ENCODE measurements at places on chromosomes 16 and 17.

- DNase-seq: no peak
Measured at GRCh38 chr17:45792437-45792836, 8.3 kb downstream of the CRHR1 start.

GRCh38 chr16:14244196-14245010 lies 173.3 kb downstream of the MRTFB start:
- DNase-seq: no peak

DNA sequence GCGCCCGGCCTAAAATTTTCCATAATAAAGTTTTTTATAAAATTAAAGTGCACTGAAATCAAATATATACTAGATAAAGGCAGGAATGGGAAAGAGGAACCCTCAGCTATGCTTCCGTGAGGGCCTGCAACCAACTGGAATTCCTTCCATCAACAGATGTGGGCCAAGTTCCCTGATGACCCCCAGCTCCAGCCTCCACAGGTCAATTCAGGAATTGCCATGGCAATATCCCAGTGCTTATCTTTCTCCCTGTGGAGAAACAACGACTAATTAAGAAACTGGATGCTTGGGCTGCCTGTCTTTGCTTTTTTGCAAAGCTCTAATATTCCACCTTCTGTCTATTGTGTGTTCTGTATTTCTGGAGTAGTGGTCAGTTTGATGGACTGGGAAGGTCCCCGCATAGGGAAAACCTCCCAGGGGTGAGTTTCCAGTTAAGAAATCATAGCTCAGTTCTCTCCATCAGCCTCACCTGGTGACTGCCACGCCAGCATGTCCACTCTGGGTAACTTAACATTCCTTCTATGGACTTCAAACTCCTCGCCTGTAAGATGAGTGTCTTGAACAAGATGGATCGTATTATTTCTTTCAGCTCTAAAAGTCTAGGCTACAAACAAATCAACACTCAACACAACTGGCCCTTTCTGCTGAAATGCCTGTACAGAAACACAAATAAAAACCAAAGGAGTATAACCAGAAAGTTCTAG lies 67.9 kb downstream of the CREBBP start:
- no peak for DNase-seq

DNA sequence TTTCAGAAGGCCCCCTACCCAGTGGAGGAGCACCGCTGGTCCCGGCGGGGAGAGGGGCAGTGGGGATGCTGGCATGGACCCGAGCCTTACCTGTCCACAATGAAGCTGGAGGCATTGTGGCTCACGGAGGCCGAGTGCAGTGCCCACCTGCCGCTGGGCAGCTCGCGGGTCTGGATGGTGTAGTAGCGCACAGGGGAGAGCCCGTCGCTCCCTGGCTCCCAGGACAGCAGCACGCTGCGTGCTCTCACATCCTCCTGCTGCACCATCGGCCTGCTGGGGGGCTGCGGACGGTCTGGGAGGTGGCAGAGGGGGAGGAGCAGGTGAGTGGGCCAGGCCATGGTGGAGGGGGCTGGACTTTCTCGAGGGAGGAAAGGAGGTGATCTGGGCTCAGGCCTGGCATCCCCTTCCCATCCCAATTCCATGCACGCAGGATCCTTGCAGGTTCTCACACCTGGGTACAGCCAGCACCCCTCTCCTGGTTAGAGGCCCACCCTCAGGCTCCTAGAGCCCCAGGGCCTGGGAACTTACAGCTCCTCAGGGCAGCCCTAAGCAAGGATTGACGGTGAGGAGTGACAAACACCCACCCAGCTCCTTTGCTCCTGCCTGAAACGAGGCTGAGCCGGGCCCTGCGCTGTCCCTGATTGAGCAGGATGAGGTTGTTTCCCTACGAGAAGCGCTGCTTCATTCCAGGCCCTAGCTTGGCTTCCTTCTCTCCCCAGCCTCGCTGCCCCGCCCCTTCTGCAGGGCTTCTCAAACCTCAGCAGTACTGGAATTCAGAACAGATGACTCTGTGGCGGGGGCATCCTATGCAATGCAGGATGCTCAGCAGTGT lies 76.2 kb upstream of the CDC42EP4 start:
- peak; percentile 27 for DNase-seq

DNA sequence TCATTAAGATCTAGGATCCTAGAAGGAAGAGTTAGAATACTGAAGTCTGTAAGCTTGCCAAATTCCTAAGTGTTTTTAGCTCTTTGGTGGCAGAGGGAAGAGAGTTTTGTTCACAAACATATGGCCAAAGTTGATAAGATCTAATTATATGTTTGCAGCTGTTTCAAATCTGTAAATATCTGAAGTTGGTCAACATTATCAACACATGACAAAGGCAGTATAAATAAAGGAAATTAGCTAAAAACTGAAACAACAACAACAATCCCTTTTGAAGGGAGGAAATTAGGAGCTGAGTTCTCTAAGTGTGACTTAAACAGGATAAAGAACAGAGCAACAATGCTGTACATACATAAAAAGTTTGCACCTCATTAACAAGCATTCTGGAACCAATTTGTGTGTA lies 208.7 kb downstream of the KCNJ2 start:
- DNase-seq: no peak

- no peak for DNase-seq
Measured at GRCh38 chr17:57145347-57145746, 60.3 kb downstream of the AKAP1 start.

DNA sequence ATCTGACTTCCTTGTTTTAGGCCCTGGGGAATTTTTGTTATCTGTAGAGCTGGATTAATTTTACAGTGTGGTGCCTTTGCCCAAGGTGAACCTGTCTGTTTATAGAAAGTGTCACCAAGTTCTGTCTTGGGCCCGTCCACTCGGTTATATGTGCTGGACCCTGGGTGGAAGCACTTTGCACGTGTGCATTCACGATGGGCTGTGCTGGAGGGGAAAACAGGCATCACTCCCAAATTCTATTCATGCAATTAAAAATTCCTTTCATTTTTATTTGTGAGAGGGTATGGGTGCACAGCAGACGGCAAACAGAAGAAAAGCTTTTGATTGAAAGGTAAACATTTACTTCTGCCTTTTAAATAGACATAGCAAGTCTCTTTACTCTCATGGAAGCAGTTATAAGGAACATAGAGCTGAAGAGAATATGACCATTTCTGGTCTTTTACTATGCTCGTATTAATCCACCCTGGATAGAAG lies 101.2 kb downstream of the WWOX start:
- DNase-seq: no peak

GRCh38 chr17:79539944-79540705 lies 70.7 kb downstream of the RBFOX3 start:
- DNase-seq: no peak

GRCh38 chr16:57534881-57535658 lies 1.3 kb downstream of the CCDC102A start:
- no peak for DNase-seq

GRCh38 chr16:7820816-7821215 lies 488.2 kb downstream of the RBFOX1 start:
- DNase-seq: no peak

- DNase-seq: peak; percentile 77
Measured at GRCh38 chr17:66255112-66255511, 25.9 kb upstream of the APOH start.

GRCh38 chr16:23286131-23286532 lies 16.0 kb upstream of the SCNN1B start:
- no peak for DNase-seq

DNA sequence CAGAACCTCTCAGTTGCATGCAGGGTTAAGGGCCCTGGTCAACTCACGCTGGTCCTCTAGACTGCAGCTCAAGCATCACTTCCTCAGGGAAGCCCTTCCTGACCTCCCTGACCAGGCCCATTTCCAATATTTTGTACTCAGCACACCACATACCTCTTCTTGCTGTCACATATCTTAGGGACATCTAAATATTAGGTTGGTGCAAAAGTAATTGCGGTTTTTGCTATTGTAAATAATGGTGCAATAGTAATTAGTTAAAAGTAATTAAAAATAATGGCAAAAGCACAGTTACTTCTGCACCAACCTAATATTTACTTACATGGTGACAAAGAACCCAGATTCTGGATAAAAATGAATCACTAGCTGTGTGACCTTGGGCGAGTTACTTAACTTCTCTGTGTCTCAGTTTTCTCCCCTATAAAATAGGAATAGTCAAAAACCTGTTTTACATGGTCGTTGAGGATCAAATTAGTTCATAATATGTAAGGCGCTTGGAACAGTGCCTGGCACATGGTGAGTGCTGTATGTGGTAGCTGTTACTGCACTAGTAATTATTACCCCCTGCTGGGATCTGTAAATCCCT lies 177.4 kb downstream of the PRKCB start:
- no peak for DNase-seq

DNA sequence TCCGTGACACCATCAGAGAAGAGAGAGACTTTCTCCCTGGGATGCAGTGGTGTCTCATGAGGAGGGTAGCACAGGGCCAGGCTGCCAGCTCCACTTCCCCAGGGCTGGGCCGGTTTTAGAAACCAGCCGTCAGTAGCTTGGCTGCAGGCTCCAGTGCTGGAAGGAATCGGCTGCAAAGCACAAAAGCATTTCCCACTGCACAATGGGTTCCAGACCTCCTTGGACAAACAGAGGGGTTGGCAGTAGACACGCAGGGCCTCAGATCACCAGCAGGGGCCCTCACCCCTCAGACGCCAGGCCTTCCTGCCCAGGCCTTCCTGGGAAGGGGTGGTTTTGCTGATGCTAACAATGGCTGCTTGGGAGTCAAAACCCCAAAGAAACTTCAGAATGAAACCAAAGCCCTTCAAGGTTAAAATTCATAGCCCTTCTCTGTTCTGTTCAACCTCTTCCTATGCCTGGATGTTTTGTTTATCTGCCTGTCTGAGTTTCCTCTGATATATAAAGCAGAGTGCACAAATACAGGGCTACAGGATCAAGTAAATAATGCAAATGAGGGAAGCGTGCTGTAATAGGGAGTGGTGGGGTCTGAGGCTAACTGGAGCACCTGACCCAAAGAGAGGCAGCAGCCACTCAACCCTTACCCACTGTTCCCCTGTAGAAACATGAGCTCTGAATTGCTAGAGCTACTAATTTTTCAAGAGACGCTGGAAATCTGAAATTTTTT lies 26.2 kb downstream of the TEKT5 start:
- no peak for DNase-seq

GRCh38 chr17:40355123-40355803 lies 9.3 kb downstream of the GJD3 start:
- no peak for DNase-seq

- DNase-seq: peak; percentile 100
Measured at GRCh38 chr17:42997984-42998938, at the start of gene RPL27. RPL27 (plus strand) TSS chr17:42998419; CDS start chr17:42998751, 332 bp downstream.

DNA sequence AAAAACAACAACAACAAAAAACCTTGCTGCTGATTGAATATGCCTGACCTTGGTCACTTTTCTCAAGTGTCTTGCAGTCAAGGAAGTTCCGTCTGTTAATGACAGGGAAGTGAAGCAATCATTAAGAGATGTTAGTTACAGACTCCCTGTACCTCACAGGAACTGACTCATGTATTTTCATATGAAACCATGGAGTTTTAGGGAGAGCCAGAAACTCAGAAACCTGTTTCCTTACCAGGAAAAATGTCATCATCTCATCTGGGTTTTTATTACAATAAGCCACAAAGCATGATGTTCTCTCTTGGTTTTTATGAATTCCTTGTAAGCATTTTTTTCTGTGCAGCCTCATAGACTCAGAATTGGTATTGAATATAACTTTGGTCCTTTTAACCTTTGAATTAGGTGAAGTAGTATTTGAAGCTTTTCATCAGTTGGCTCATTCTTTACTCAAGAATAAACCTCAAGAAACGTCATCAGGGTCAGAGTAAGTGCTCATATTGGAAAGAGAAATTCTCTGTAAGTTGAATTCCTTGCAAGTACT lies 10.3 kb downstream of the LYRM1 start:
- DNase-seq: peak; percentile 78

DNA sequence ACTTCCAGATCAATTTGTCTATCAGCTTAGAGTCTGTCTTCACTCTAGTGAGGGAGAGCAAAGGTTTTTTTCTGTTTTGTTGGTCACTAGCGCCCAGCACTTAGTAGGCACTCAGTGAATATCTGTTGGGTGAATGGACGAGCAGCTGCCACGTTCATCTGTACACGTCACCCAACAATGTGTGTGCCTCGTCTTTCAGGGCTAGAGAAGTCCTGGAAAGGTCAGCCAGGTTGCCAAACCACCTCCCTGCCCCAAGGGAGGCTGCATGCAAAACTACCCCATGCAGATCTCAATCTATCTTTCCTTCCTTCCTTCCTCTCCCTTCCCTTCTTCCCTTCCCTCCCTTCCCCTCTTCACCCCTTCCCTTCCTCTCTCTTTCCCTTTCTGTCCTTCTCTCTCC lies 340.9 kb downstream of the SOX9 start:
- no peak for DNase-seq

DNA sequence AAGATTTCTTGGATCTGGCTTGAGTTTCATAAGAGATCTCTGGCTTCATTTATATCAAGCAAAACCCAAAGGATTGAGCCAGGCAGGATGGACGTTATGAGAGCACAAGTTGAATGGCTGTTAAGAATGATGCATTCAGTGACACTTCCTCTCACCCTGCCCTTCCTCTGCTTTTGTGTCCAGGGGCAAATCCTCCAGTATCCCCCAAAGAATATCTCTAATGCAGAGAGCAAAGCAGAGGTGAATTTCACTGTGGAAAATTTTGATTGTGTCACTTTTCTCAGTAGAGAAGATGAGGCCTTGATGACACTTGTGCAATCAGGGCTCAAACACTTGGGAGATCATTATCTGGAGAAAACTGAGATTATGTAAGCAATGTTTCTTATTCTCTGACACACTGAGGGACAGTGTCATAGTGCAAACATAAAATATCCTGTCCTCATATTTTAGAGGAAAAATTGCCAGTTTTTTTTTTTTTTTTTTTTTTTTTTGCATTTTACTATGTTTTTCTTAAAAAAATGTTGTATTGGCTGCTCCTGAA lies 25.3 kb downstream of the MARCHF10 start:
- no peak for DNase-seq

DNA sequence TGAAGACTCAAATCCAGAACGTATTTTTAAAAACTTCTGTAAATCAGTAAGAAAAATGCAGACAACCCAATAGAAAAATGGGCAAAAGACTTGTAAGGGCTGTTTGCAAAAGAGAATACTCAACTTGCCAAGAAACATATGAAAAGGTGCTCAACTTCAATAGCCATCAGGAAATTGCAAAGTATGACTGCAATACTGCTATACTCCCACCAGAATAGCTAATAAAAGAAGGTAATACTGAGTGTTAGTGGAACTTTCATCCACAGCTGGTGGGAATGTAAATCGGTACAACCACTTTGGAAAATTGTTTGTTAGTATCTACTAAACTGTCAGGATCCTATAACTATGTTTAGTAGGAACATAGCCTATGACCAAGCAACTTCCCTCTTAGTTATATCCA lies 48.1 kb downstream of the TBX4 start:
- DNase-seq: no peak
